ENCODE measurements at places on chromosomes 12 and 14.

DNA sequence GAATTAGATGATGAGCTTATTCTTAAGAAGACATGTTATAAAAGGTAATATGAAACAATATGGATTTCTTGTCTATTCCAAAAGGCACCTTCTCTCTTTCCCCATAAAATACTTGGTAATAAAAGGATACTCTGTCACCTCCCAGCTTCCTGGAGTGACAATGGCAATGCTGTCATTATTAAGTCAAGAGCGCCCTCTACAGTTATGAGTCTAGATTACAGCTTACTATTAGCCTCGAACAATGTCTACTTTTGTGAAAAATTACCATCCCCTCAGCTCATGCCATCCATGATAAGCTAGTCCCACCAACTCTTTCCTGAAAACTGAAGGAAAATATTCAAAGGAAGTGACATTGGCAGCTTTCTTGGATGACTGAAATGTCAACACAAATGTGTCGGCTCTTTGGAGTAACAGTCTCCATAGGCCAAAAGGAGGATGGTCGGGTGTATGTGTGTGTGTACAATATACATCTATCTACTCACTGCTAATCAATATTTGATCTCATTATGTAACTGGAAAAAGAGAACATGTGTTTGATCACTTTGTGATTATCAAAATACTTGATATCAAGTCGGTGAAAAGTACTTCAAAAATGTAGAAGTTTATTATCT is 48.7 kb upstream of the CDKN3 start:
- no peak for DNase-seq

DNA sequence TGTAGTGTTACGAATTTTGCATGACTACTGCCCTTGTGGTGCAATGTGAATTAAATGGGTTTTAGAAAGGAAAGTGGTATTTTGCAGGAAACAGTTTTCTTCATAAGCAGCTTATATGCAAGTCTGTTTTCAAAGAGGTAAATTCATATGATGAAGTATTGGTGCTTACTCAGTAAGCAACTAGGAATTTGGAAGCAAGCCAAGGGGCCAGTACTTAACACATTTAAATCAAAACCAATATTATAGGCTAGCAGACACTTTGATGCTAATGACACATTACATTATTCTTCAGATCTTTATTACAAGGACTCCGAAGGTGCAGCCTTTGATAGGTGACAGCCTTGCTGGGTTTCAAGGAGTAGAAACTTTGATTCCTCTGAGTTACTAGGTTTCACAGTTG is 23.1 kb downstream of the MGAT4C start:
- DNase-seq, result no peak

DNA sequence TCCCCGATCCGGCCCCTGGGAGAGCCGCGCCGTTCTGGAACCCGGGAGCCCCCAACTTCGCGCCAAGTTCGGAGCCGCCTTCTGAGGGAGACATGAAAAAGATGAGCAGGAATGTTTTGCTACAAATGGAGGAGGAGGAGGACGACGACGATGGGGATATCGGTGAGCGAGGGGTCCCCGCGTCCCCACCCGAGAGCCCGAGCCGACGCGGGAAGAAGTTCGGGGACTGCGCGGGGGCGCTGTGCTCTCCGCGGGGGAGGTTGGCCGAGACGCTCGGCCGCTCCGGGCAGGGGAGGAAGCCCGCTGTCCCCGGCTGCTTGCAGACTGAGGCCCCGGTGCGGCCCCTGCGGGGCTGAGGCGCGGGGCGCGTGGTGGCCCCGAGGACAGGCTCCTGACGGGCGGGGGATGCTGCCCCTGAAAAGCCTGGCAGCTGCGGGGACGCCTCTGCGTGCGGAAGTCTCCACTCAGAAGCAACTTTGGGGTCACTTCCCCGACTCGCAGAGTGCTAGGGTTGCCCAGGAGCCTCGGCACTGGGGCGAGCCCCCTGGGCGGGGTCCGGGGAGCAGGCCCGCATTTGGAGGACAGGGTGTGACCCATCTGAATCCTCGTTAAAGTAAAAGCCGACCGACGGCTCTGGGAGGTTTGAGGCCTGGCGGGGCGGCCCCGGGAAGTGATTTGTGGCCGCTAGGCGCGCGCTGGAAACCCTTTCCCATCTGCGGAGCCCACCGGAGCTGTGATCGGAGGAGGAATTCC is 511 bp downstream of the ANO6 start:
- DNase-seq, result peak; percentile 76

DNA sequence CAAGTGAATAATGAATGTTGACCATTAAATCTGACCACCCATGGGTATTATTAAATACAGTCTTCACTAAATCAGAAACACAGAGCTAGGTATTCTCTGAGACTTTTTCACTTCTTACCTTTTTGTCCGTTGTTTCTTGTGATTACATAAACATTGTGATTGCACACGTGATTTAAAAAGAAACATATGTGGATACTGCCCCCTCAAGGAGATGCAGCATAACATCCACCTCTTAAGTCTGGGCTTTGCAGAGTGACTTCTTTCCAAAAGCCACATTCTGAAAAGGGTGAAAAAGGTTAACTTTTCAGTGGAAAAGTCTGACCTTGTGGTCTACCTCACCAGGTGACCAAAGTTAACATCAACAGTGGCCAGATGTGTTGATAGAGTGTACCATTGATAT is 185.5 kb upstream of the FAR2 start:
- no peak for DNase-seq

DNA sequence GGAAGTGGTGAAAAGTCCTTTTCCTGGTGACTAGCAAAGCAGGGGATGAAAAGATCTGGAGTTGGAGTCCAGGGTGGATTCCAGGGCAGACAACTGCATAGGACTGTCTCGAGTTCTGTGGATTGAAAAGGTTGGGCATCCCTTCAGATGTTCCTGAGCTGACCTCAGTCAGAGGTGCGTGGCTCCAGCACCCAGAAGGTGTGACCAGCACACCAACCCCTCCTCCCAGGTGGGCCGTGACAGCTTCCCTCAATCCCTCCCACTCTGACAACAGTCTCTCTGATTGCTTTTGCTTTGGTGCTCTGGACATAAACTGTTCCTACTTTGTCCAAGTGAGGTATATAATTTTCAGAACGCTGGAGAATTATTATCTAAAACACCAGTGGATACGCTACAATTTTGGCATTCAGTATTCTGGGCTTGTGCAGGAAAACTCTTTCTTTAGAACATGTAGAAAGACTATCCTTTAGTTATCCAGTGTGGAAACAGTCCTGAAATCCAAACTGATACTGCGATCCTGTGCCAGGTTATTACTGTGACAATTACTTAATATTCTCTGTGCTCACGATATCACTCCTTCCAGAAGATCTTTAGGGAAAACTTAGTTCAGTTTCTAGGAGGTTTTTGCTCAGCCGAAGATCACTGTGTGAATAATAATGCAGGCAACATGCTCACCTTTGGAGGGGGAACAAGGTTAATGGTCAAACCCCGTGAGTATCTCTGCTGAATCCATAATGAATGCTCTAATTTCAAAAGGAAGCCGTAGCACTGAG is 87.9 kb downstream of the DAD1 start:
- no peak for DNase-seq

DNA sequence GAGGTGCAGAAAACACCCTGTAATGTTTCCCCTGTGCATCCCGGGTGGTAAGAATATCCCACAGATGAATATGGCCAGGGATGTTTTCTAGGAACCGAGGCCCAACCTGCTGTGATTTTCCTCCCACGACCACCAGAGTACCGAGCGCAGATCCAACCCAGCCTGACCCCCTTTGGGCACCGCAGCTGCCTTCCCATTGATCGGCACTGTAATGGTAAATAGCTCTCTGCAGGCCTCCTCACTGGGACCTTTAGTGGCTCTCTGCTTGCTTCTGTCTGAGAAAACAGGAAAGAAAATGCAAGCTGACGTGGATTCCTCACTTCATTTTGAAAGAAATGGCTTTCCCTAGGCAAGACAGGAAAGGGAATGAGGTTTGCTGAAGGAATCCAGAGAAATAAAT is 2.4 kb upstream of the RAB15 start:
- no peak for DNase-seq

DNA sequence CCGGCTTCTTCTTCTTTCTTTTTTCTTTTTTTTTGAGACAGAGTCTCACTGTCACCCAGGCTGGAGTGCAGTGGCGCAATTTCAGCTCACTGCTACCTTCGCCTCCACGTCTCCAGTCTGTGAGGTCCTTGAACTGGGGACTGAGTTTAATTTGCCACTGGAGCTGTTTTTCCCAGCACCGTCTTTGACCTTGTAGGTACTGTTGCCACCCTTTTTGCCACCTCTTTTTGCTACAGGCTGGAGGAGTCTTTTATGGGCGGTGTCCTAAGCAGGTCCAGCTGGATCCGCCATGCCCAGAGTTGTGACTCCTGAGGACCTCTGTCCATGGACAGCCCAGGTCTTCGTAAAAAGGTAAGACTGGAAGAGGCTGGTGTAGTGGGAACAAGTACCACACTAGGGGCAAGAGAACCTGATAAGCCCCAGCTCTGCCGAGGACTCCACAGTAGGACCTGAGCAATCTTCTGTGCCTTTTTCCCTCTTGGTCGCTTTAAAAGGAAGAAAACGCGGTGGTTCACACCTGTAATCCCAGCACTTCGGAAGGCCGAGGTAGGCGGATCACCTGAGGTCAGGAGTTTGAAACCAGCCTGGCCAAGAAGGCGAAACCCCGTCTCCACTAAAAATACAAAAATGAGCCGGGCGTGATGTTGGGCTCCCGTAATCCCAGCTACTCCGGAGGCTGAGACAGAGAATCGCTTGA is 946 bp downstream of the RNU4-2 start:
- no peak for DNase-seq

DNA sequence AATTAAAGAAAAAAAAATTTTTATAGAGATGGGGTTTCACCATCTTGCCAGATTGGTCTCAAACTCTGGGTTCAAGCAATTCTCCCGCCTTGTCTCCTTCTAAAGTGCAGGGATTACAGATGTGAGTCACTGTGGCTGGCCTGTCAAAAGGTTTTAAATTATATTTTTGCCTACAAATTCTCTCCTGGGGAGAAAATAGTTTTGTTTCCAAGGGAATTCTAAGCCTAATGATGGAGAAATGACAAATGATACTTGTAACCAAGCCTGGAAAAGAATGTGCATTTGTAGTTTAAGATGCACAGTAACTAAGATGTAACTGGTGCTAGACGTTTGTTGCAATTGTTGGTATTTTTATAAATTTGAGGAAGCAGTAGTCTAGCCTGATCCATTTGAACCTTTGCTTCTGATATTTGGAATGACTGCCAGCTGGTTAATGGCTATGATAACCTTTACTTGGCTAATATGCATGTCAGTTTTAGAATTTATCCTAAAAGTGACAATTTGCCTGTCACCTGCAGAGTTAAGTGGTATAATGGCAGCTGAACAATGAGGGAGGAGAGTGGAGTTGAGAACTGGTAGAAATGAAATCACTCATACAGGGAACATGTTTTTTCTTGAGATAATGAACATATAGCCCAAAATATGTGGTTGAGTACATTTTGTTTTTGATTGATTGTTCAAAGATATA is 148.0 kb downstream of the FUT8 start:
- no peak for DNase-seq

DNA sequence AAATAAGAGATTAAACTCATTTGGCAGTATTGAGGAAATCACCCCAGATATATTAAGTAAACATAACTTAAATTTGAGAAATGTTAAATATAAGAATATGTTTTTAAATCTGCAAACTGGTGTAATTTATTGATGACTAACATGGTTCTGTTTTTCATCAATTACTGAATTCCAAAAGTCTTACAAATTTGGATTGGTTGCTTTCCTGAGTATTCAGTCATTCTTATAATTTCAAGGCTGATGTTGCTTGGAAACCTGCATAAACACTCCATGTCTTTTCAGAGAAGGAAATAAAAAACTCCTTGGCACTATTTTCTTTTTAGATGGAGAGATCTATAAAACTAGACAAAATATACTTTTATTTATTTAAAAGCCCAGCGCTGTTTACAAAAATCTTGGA is 71.7 kb downstream of the NOVA1 start:
- no peak for DNase-seq

DNA sequence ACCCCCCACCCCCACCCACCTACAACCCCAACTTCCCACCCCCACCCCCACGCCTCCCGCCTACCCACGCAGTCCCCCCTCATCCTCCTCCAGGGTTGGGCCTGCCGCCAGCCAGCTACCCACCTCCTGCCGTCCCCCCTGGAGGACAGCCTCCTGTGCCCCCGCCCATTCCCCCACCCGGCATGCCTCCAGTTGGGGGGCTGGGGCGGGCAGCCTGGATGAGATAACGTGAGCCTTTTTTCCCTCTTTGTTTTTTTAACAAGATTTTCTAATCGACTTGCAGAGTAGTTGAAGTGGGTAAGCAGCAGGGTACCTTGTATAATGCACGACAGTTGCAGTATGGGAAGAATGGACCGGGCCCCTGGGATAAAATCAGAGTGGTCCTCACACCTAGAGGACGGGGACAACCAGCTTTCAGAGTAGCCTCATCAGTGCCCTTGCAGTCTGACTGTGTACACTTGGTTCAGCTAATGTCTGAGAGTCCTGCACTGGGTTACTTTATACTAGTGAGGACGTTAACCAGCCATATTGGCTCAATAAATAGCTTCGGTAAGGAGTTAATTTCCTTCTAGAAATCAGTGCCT is 29.4 kb downstream of the CCNK start:
- no peak for DNase-seq

DNA sequence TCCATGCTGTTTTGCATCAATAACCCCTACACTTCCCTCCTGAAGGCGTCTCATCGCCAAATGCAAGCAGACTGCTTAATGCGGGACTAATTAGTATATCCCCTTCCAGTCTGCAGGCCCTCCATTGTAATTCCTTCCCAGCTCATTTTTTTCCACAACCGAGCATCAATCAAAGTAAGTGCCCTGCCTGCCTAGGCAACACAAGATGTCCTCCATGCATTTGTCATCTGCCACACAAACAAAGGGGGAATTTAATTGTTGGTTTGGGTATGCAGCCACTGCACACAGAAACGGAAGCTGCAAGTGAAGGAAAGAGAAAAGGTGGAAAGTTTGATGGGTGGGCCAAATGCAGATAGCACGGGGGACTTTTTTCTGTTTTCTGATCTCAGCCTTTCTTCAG is 168.0 kb downstream of the EGLN3 start:
- no peak for DNase-seq

GRCh38 chr14:85542623-85543022 is 12.7 kb downstream of the FLRT2 start:
- DNase-seq, result no peak

DNA sequence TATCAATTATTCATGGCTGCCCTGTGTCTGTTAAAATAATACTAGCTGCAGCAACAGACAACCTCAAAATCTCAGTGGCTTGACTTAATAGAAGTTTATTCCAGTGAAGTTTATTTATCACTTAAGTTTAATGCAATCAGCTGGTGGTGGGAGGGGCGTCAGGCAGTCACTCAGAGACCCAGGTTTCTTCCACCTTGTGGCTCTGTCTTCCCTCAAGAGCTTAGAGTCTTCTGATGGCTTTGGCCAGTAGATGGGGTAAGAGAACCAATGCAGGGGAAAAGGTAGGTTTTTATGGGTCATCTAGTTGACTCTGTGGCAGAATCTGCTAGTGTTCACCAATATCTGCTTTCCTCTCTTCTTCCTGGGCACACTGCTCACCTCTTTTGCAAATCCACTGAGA is 668.9 kb downstream of the AACS start:
- no peak for DNase-seq

GRCh38 chr12:41452838-41453407 is 264.8 kb downstream of the PDZRN4 start:
- DNase-seq, result no peak

GRCh38 chr14:97281741-97282140 is 484.6 kb downstream of the VRK1 start:
- DNase-seq, result no peak

- DNase-seq, result no peak
These were observed 75.8 kb downstream of the GLT1D1 start for GRCh38 chr12:128929057-128929456.

GRCh38 chr12:17159506-17160300 is 553.7 kb upstream of the LMO3 start:
- DNase-seq, result no peak

All from left hindlimb (tissue), 1 donor.